ENCODE measurements at places on chromosomes 5 and 9.

GRCh38 chr5:32851559-32852173, 140.5 kb downstream of the NPR3 start:
- DNase-seq = no peak

DNA sequence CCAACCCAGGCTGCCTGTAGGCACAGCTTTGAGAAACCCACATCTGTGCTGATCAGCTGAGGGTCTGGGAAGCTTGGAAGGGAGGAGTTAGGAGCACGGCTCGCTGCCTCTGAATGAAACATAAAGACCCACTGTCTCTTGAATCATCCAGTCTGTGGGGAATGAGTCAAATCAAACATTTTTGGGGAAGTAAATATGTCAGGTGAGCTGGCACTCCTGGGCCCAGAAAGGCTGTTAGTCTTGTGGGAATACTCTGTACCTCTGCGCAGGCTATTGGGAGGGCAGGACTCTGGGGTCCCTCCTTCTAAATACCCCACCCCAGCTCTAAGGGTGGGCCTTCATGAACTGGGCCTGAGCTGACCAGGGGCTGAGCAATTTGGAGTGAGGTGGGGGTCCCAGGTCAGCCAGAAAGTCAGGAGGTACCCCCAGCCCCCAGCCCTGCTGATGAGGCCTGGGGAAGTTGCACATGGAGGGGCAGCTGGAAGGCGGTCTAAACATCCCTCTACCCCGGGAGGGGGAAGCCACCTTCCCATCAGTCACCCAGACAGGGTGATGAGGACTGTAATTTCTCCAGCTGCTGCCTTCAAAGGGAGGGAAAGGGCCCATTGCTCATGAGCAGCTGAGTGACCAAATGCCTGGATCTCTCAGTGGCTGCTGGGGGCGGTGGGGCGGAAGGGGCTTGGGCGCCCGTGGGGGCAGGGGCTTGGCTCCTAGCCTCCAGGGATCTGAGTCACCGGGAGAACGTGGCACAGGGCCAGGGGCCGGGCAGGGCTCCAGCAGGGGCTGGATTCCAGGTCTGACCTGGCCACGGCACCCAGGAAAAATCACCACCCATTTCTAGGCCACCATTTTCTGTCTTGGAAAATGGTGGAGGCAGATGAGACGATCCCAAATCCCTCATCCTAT, 10.8 kb downstream of the FIBCD1 start:
- DNase-seq = peak; percentile 43

GRCh38 chr5:45162974-45163373, 354.2 kb downstream of the MRPS30 start:
- DNase-seq = no peak

DNA sequence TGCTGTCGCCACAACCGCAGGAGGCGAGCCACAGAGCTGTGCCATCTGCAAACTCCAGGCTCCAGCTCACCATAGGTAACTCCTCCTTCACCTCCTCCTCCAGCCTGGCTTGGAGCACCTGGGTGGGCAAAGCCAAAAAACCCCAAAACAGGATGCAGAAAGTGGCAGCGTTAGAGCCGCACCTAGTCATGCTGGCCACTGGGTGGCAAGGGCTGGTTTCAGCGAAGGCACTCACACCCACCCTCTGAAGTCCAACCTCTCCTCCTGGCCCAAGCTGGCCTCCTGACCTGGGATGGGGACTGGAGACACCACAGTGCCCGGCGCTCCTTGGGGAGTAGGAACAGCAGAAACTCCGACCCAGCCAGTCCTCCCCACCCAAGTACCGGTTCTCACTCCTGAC, 28.7 kb upstream of the ZNF354B start:
- no peak for DNase-seq

- DNase-seq = no peak
Measured at GRCh38 chr9:98687911-98688310, 20.8 kb downstream of the GABBR2 start.

DNA sequence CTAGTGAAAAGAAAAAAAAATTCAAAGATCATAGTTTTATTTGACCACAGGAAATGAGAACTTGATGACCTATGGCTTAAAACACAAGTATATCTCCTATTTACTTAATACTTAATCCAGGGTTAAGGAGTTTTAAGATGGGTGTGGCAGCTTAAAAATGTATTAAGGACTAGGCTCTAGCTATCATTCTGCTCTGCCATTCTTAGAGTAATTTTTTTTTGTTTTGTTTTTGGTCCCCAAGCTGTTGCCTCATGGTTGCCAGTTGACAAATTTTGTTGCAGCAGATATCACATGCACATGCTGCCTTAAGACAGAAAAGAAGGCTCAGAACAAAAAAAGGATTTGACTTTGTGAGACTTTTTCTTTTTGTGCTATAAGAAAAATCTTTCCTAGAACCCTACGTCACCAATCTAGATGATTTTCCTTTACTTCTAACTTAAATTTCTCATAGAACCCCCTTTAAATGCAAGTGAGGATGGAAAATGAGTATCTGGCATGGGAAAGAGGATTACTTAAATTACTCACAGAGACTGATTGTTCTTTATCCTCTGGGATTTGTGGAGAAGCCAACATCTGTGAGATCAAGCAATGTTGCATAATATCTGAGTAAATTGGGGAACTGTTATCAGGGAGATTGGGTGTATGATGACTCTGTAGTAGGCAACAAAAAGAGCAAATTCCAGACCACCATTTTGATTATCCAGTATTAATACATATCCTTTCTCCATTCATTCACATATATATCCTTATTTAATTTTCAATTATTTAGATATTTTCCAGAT, 364.7 kb upstream of the CD180 start:
- no peak for DNase-seq

- DNase-seq = peak; percentile 32
Measured at GRCh38 chr5:37370550-37370863, 399 bp downstream of the NUP155 start.

GRCh38 chr5:93289942-93290341, 291.1 kb downstream of the NR2F1-AS1 start:
- no peak for DNase-seq

DNA sequence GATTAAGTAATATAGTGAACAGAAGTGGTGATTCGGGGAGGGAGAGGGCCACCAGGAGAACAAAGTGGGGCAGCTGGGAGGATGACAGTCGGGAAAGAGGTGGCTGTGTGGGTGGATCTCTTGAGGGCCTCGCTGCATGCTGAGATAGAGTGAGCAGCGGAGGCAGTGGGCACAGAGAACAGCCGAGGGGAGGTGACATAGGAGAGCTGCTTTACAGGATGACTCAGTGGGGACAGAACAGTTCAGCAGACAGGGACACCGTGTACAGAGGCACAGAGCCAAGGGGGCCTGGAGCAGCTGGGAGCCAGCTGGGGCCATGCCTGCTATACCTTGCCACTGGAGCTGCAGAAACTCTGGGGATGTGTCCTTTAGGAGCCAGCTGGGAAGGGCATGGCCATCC, 273.9 kb downstream of the GADD45G start:
- DNase-seq = peak; percentile 39

- DNase-seq = no peak
Measured at GRCh38 chr5:140153905-140154304, 21.1 kb upstream of the CYSTM1 start.

GRCh38 chr5:32934529-32934928, 223.4 kb downstream of the NPR3 start:
- DNase-seq = no peak

- no peak for DNase-seq
Measured at GRCh38 chr5:137566118-137566541, 67.0 kb upstream of the SPOCK1 start.

GRCh38 chr5:134131578-134132350, 17.3 kb downstream of the TCF7 start:
- no peak for DNase-seq

DNA sequence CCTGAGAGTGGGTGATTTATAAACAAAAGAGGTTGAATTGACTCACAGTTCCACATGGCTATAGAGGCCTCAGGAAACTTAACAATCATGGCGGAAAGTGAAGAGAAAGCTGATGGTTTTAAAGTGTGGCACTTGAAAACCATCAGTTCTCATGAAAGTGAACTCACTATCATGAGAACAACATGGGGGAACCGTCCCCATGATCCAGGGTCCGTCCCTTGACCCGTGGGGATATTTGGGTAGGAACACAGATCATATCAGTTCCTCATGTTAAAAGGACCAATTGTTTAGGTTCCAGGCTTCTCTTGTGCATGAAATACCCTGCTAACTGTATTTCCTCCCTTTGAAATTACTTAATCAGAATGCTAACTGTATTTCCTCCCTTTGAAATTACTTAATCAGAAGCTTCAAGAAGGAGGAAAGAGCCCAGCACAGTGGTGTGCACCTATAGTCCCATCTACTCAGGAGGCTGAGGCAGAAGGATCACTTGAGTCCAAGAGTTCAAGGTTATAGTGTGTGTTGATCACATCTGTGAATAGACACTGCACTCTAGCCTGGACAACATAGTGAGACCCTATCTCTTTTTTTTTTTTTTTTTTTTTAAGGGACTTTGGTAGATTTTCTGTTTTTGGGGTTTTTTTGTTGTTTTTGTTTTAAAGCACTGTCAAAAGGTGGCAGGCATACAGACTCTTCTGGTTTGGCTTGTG, 24.8 kb downstream of the TTC1 start:
- DNase-seq = no peak

DNA sequence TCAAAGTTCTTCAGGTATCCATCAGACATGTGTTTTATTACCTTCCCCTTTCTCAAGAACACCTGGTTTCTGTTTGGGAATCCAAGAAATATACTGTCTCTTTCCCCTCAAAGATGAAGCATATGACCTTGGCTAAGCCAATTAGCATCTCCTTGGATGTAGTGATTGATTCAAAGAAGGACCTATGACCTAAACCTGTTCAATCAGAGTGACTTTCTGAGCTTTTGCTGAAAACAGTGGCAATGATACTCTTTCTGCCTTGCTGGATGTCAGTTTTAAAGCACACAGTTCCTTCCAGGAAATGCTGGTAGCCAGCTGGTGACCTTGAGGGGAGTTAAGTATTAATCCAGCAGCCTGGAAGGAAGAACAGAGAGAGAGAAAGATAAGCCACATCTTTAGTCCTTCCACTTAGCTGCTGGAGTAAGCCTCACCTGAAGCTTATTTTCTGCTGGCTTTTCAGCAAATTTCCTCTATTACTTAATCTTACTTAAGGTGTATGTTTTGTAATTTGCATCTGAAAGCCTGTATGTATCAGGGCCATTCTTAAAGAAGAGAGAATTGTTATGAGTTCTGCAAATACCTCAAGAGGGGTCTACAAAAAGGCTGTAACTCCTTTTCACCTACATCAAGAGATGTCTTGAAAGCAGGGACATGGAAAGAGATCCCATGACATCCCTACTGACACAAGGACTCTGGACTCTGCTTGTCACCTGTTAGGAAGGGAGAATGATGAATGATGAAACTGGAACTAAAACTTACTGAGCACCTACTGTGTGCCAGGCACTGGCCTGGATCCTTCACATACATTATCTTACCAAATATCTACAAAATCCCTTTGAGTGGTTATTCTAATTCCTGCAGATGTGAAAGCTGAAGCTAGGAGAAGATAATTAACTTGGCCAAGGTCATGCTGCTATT, 35.2 kb upstream of the PIK3R1 start:
- DNase-seq = no peak

DNA sequence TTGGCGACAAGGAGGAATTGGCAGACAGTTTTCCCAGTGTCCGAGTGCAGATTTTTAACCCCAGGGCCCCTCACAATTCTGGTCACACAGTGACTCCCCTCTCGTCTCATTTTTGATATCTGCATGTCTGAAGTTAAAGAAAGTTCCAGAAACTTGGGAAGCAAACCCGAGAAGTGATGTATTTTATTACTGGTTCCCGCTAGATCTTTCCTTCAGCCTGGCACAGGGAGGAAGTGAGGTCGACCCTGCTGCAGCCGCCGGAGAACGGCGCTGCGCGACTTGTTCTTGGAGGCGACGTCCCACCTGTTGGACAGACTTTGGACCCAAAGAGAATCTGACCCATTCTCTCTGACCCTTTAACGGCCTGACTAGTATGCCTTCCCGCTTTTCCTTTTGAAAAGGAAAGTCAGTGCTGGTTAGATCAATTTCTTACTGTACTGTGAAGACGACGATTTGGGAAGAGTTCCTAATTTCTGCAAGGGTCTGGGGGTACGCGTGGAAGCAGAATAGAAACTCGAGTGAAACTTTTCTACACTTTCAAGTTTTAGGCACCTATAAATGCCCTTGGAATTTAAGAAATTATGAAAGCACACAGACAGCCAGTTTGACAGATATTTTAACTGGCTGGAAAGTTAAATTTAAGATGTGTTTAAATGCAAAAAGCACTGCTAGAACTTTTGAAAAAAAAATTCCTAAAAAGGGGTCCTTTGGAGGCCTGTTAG, 744 bp downstream of the OTULIN start:
- peak; percentile 40 for DNase-seq

DNA sequence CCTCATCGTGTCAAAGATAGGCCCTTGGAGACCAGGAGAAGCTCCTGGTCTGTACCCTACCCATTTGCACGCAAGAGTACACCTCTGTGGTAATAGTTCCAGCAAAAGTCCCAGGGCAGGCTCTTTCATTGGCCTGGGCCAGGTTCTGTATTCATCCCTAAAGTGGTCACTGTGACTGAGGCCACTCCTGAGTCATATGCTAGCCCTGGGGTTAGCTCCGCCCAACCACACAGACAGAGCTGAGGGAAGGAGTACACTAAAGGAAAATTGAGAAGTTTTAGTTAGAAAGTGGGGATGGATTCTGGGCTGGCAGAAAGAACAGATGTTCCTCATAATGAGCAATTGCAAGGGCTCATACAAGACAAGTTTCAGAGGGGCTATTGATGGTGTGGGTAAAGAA, 206.7 kb downstream of the ARHGAP26 start:
- no peak for DNase-seq

DNA sequence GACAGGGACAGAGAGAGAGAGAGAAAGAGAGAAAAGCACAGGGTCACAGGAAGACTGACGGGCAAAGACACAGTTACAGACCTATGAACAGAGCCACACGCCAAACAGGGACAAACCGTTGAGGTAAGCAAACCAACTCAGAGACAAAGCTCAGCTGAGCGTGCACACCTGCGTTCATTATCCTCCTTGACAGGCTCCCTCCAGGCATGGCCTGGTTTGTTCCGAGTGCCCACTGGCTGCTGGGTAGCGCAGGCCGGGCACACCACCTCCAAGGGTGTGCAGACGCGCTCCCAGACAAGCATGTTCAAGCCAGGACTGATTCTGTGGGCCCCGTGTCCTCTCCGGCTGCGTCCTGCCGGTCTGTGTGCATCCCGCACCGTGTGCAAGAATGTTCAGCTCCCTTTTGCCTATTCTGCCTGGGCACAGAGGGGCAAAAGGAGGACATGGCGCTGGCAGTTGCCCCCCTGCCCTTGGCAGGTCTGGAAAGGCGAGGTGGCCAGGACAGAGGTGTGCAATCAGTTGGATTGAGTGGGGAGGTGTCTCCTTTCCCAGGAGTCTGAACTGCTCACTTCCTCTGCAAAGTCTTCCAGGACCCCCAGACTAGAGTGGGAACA, 467 bp upstream of the SMIM32 start:
- DNase-seq = peak; percentile 29

GRCh38 chr5:144421411-144421810, 250.7 kb downstream of the KCTD16 start:
- no peak for DNase-seq

DNA sequence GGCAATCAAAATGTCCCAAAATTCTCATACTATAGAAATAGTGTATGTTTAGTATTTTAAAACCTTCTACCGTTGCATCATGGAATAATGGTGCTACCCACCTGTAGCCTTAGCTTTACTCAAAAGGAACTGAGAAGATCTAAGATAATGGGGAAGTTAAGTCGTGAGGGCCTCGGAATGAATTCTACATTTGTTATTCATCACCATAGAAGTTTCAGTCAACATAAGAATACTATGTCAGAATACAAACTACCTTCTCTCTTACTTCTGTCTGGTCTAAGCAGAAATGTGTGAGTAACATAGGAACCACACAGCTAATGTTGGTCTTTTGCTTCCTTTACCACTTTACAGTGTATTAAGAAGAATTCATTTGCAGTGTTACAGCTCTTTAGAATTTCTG, 43.2 kb downstream of the RFK start:
- DNase-seq = no peak
